Upper lobe of left lung (tissue), 6 donors: ENCODE measurements at places on chromosomes 11 and 22.

GRCh38 chr11:124748100-124748418, 4.0 kb downstream of the VSIG2 start:
- H3K4me3 ChIP-seq, result no peak overlapping the region
- H3K27ac ChIP-seq, result peak overlapping the region; percentile 85
- H3K36me3 ChIP-seq, result peaks cover 4% of the 10 kb centered on the region
- no peaks in the 10 kb centered on the region for H3K27me3 ChIP-seq

DNA sequence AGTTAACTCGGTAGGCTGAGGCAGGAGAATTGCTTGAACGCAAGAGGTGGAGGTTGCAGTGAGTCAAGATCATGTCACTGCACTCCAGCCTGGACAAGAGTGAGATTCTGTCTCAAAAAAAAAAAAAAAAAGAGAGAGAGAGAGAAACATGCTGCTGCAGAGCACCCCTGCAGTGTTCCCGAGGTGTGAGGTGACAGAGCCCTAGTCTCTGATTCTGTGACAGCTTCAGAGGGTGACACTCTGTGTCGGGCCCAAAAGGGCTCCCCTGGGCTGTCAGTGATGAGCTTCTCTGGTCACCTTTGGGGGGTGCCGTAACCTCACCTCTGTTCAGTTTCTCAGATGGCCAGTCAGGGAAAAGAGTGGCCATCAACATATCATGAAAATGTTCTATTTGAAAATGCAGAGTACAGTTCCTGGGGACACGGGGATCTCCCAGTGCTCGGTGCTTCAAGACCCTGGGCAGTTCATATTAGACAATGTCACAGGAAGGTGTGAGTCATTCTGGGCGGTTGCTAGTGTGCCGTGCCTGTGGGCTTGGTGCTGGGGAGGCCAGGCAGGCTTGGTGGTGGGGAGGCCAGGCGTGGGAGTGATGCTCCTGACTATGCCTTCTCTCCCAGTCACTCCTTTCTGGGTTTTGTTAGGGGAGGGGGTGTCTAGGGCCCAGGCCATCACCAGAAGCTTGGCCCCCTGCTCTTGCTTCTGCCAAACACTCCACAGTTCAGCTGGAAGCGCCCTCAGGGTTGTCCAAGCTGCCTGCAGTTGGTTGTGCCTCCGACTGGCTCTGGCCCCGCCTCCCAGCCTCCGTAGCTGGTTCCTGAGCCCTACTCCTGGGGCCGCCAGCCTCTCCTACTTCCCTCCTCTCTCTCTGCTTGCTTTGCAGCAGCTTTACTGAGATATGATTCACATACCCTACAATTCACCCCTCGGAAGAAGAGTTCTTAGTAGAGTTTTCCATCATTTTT, 52.5 kb upstream of the CLDN5 start:
- peak overlapping the region; percentile 70 for H3K27ac ChIP-seq
- DNase-seq, result no peak
- peaks cover 27% of the 10 kb centered on the region for H3K4me1 ChIP-seq
- no peaks in the 10 kb centered on the region for H3K36me3 ChIP-seq

DNA sequence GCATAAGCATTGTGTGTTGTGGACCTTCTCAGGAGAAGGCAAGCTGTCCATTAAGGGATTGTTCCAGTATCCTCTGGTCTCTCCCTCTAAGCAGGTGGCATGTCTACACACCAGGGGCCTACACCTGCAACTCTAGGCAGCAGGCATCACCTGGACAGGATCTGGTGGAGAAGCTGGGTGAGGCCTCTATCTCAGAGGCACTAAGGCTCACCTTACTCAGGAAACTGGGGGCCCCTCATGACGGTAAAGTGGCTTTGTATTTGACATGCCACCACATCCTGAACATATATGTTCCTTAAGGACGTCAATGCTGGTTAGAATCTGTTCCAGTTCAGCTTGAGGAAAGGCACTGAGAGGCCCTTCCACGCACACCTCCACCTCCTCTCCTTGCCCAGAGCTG, 891.3 kb downstream of the OPCML start:
- no peaks in the 10 kb centered on the region for H3K36me3 ChIP-seq
- no peaks in the 10 kb centered on the region for H3K27me3 ChIP-seq
- H3K4me1 ChIP-seq, result no peaks in the 10 kb centered on the region
- no peak for DNase-seq

GRCh38 chr11:111774955-111775710, 8.9 kb upstream of the PPP2R1B start:
- no peaks in the 10 kb centered on the region for H3K4me1 ChIP-seq
- H3K4me3 ChIP-seq, result no peak overlapping the region
- H3K27me3 ChIP-seq, result no peaks in the 10 kb centered on the region
- DNase-seq, result no peak
- peak overlapping the region; percentile 16 for H3K27ac ChIP-seq
- no peaks in the 10 kb centered on the region for H3K36me3 ChIP-seq

- H3K4me3 ChIP-seq, result no peak overlapping the region
- no peaks in the 10 kb centered on the region for H3K36me3 ChIP-seq
- H3K27me3 ChIP-seq, result peaks cover 10% of the 10 kb centered on the region
- no peak overlapping the region for H3K27ac ChIP-seq
- peaks cover 13% of the 10 kb centered on the region for H3K4me1 ChIP-seq
These were observed 1.9 kb upstream of the DGAT2 start for GRCh38 chr11:75766443-75767227.

DNA sequence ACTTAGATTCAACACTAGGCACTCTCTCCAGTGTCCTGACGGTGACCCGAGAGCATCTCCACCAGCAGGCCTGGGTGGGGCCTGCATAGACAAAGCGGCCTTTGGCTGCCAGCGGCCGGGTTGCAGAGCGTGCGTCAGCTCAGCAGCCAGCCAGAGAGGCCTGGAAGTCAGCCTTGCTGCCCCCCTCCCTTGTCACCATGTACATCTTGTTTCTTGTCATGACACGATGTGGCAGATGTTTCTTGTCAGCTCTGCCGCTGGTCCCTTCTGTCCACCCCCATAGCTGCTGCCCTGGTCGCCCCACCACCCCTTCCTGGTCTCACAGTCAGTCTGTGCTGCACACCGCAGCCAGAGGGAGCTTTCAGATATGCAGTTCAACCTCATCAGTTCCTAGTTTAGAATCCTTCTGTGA, 33.1 kb upstream of the CBX7 start:
- no peaks in the 10 kb centered on the region for H3K36me3 ChIP-seq
- no peaks in the 10 kb centered on the region for H3K27me3 ChIP-seq
- peak overlapping the region; percentile 88 for H3K27ac ChIP-seq
- H3K4me1 ChIP-seq, result peaks cover 13% of the 10 kb centered on the region
- no peak overlapping the region for H3K4me3 ChIP-seq

GRCh38 chr22:33447733-33448132, 389.6 kb upstream of the SYN3 start:
- H3K4me1 ChIP-seq, result no peaks in the 10 kb centered on the region
- H3K27me3 ChIP-seq, result no peaks in the 10 kb centered on the region
- DNase-seq, result no peak
- no peak overlapping the region for H3K4me3 ChIP-seq
- H3K36me3 ChIP-seq, result no peaks in the 10 kb centered on the region

GRCh38 chr11:267491-267994, 10.7 kb upstream of the NLRP6 start:
- H3K27ac ChIP-seq, result peak overlapping the region; percentile 92
- no peaks in the 10 kb centered on the region for H3K27me3 ChIP-seq
- peaks cover 26% of the 10 kb centered on the region for H3K4me1 ChIP-seq
- DNase-seq, result peak; percentile 79
- H3K4me3 ChIP-seq, result peak overlapping the region; percentile 44

GRCh38 chr11:45663486-45664375, 1.7 kb downstream of the CHST1 start:
- no peaks in the 10 kb centered on the region for H3K36me3 ChIP-seq
- peaks cover 18% of the 10 kb centered on the region for H3K4me1 ChIP-seq
- H3K4me3 ChIP-seq, result peak overlapping the region; percentile 60
- DNase-seq, result no peak

- no peak within 1 kb of the TSS for H3K27ac ChIP-seq
- DNase-seq, result no peak
- no peaks in the 10 kb centered on the region for H3K36me3 ChIP-seq
- peak within 1 kb of the TSS; percentile 47 for H3K4me3 ChIP-seq
These were observed at the start of gene SHISA8 for GRCh38 chr22:41915035-41915785. TSS of gene SHISA8 (minus strand) at chr22:41915074. CDS start at chr22:41914667, 407 bp downstream.

DNA sequence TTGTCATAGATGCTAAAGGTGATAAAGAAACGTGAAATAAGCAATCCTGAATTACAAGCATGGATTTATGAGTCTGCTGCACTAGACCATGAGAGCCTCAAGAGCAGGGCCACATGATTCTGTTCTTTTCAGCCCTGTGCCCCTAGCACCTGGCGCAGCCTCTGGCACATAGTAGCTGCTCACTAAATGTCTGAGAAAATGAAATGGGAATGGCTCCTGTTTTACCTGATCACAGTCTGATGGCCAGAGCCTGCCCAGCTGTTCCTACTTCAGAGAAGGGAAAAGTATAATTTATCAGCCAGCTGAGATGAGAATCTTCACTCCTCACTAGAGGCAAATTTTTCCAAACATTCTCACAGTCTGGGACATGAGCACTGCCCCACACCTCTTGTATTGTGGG, 10.7 kb upstream of the PKNOX2 start:
- no peak overlapping the region for H3K4me3 ChIP-seq
- H3K36me3 ChIP-seq, result no peaks in the 10 kb centered on the region
- H3K27me3 ChIP-seq, result no peaks in the 10 kb centered on the region

DNA sequence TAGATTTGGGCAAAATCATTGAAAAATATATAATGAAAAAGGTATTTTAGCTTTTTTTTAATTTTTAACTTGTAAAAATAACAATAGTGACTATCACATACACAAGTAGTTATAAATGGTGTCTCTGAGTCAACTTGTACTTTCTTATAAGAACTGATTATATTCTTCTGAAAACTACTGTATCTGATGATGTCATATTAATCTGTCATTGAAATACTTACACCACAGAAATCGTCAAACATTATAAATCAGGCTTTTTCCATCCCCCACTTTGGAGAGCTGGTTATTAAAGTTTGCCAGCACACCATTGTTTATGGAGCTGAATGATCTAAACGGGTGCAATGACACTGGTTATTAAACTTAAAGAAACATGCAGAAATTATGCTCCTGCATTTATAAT, 1259.6 kb upstream of the CNTN5 start:
- H3K27ac ChIP-seq, result no peak overlapping the region
- H3K4me1 ChIP-seq, result no peaks in the 10 kb centered on the region
- no peaks in the 10 kb centered on the region for H3K36me3 ChIP-seq
- no peak for DNase-seq
- H3K27me3 ChIP-seq, result no peaks in the 10 kb centered on the region

- DNase-seq, result no peak
- no peaks in the 10 kb centered on the region for H3K4me1 ChIP-seq
These were observed 44.9 kb downstream of the CSF2RB start for GRCh38 chr22:36958366-36958765.

- H3K27me3 ChIP-seq, result no peaks in the 10 kb centered on the region
- H3K36me3 ChIP-seq, result peaks cover 70% of the 10 kb centered on the region
- no peak overlapping the region for H3K27ac ChIP-seq
- H3K4me3 ChIP-seq, result no peak overlapping the region
- H3K4me1 ChIP-seq, result no peaks in the 10 kb centered on the region
- DNase-seq, result no peak
These were observed 12.8 kb downstream of the UFD1 start for GRCh38 chr22:19466126-19466716.

DNA sequence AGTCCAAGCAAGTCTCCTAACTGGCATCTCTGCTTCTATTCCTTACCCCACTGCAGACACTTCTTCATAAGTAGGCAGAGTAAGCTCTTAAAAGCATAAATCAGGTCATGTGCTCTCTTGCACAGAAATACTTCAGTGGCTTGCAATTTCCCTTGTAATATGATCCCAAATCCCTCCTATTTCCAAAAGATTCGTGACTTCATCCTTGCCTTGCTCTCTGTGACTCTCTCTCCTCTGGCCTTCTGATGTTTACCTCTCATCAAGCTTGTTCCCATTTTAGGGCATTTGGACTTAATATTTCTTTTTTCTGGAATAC, 37.4 kb upstream of the NCR3LG1 start:
- DNase-seq, result no peak
- no peak overlapping the region for H3K4me3 ChIP-seq
- peaks cover 29% of the 10 kb centered on the region for H3K36me3 ChIP-seq
- no peaks in the 10 kb centered on the region for H3K4me1 ChIP-seq
- H3K27me3 ChIP-seq, result no peaks in the 10 kb centered on the region

DNA sequence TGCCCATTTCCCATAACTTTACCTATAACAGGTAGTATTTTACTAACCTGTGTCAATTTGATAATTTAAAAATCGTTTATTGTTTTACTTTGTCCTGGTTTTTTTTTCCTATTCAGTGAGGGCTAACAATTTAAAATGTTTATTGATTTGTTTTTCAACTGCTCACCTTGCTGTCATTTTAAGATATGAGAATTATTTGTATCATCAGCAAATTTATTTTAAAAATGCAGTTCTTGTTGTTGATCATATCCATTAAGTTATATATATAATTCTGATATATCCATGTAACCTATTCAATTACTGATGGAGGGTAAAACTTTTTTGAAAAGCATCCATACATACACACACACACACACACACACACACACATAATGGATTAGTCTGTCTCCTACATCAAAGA, 24.8 kb downstream of the RRAS2 start:
- no peaks in the 10 kb centered on the region for H3K27me3 ChIP-seq
- H3K36me3 ChIP-seq, result no peaks in the 10 kb centered on the region
- DNase-seq, result no peak

DNA sequence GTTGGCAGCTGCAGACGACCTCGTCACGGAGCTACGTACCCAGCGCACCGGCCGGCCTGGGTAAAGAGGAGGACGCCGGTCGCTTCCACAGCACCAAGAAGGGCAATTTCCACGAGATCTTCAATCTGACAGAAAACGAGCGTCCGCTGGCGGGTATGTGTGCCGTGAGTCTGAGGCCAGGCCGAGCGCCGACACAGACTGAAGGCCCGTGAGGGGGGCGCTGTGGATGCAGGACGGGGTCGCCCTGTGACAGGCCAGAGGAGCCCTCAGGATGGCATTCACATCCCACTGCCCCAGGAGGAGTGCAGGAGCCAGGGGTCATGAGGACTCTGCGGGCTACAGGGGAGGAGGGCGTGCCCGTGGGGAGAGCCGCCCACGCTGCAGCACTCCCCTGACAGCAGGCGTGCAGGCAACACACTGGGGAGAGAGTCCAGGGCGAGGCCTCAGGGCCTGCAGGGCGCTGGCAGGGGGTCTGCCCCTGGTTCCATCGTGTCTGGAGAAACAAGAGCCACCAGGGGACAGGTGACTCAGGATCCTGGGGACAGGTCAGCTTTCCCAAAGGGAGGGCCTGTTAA, 53.6 kb downstream of the GRAMD4 start:
- peaks cover 47% of the 10 kb centered on the region for H3K36me3 ChIP-seq
- no peak overlapping the region for H3K27ac ChIP-seq
- H3K4me1 ChIP-seq, result no peaks in the 10 kb centered on the region
- DNase-seq, result peak; percentile 74
- no peaks in the 10 kb centered on the region for H3K27me3 ChIP-seq
- H3K4me3 ChIP-seq, result no peak overlapping the region

GRCh38 chr11:78419327-78419726, 1.7 kb upstream of the GAB2 start:
- H3K4me3 ChIP-seq, result no peak overlapping the region
- peak; percentile 71 for DNase-seq
- no peaks in the 10 kb centered on the region for H3K36me3 ChIP-seq
- H3K27ac ChIP-seq, result peak overlapping the region; percentile 100
- no peaks in the 10 kb centered on the region for H3K27me3 ChIP-seq

DNA sequence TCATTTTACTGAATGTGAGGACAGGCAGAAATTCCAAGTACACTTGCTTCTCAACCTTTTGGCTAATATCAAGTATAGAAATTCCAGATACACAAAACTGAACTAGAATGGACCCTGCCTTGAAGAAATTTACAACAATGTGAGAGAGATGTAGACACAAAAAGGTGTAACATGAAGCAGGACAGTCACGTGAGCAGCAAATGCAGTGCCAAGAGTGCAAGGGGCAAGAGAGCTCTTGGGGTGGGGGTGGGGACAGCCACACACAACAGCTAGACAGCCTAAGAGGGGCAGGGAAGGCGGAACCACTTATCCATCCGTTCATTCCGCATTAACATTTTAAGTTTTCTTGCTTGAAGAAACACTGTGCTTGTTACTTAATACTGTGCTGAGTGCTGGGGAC, 28.9 kb downstream of the PLEKHA7 start:
- H3K4me1 ChIP-seq, result peaks cover 8% of the 10 kb centered on the region
- no peaks in the 10 kb centered on the region for H3K27me3 ChIP-seq
- no peak overlapping the region for H3K4me3 ChIP-seq
